AG08395 (cell line): ENCODE measurements at places on chromosomes 16 and 17.

- no peak for DNase-seq
Observed at GRCh38 chr17:6108987-6109386, 38.8 kb downstream of the WSCD1 start.

- no peak for DNase-seq
Observed at GRCh38 chr16:14056970-14057369, 14.1 kb upstream of the MRTFB start.

- no peak for DNase-seq
Observed at GRCh38 chr17:27520491-27521185, 64.4 kb downstream of the KSR1 start.

DNA sequence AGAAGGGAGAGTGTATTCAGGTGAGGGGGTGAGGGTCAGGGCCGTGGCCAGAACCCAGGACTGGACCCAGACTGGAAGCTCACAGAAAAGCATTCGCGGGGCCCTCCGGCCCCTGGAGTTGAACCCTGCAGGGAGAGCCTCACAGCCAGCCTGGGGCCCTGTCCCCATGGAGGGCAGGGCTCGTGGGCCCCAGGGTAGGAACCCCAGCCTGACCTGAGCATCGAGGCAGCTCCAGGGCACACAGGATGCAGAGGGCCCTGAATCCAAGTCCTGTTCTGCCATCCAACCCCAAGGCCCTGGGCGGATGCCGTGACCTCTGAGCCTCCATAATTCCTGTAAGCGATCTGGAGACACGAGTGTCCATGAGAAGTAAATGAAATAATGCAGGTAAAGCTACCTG is 79.1 kb downstream of the MGAT5B start:
- DNase-seq: no peak

- no peak for DNase-seq
Observed at GRCh38 chr16:52068447-52069074, 478.4 kb downstream of the TOX3 start.

- DNase-seq: no peak
Observed at GRCh38 chr17:57075193-57075592, 9.9 kb upstream of the AKAP1 start.

DNA sequence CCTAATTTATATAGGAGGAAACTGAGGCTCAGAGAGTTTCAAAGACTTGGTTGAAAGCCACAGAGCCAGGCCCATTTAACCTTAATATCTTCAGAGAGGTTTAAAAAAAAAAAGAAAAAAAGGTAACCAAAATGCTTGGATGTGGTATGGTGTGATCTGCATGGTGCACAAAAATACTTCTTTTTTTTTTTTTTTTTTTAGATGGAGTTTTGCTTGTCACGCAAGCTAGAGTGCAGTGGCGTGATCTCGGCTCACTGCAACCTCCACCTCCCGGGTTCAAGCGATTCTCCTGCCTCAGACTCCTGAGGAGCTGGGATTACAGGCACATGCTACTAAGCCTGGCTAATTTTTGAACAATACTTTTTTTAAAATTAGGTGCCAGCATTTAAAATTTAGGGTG is 101.8 kb downstream of the XYLT1 start:
- DNase-seq: no peak

GRCh38 chr16:70380248-70380918 is 33.7 kb downstream of the DDX19A start:
- peak; percentile 84 for DNase-seq

- DNase-seq: no peak
Observed at GRCh38 chr17:63998721-63999679, 849 bp downstream of the PRR29 start.

DNA sequence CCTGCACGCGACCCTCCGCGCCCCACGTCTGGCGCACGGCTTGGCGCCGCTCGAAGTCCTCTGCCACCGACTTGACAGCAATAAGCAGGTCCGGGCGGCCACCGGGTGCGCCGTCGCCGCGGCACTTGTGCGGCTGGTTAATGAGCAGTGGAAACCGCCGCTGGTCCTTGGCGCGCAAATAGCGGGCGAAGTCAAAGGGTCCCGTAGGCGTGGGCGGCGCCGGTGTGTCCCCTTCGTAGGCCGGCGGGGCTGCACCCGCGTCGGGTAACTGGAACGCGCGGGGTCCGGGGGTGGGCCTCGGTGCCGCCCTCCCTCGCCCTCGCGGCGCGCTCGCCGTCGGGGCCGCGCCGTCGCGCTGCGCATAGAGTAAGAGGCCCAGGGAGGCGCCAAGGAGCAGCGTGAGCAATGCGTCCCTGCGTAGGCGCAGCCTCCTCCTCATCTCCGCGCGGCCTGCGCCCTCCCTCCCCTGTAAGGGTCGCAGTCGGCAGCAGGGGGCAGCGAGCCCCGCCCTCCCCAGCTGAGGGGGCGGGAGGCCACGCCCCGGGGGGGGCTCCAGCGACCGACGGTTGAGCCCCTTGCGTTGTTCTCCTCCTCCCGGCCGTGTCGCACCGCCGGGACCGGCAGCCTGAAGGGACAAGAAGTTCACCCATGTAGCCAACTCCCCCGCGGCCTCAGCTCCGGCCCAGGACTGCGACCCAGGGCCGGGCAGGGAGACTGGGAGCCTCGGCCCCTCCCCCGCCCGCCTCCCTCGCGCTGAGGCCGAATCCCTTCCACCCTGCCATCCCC is 558 bp downstream of the B3GNT9 start:
- peak; percentile 60 for DNase-seq

GRCh38 chr17:73474370-73474988 is 162.7 kb upstream of the CDC42EP4 start:
- peak; percentile 84 for DNase-seq
